ENCODE measurements at places on chromosomes 12 and 14.

GRCh38 chr12:75322464-75322863, 7.7 kb downstream of the CAPS2 start:
- DNase-seq: no peak

DNA sequence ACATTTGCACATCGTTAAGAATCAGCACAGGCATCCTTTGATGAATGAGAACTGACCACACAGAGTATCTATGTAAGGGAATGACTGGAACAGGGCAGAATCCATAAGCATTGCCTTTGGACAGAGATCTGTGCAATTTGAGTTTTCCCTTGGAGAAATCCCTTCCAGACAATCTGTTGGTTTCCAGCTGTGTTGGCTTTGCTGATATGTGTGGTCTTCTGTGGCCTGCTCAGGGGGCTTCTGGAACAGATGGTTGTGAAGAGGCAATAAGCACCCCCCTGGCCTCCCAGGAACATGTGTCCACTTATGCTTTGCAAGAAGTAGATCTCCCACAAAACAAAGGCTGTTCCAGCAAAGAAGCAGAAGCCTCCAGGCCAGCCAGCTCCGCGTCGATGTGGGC, 111.4 kb upstream of the TMEM132C start:
- DNase-seq: no peak

- DNase-seq: no peak
Observed at GRCh38 chr12:71980538-71980937, 41.9 kb downstream of the TPH2 start.

GRCh38 chr12:4440187-4440941, 5.3 kb downstream of the FGF6 start:
- DNase-seq: no peak

GRCh38 chr12:69105101-69105962, 134.0 kb upstream of the CPSF6 start:
- DNase-seq: no peak

- no peak for DNase-seq
Observed at GRCh38 chr14:48275301-48275700, 599.9 kb upstream of the MDGA2 start.

DNA sequence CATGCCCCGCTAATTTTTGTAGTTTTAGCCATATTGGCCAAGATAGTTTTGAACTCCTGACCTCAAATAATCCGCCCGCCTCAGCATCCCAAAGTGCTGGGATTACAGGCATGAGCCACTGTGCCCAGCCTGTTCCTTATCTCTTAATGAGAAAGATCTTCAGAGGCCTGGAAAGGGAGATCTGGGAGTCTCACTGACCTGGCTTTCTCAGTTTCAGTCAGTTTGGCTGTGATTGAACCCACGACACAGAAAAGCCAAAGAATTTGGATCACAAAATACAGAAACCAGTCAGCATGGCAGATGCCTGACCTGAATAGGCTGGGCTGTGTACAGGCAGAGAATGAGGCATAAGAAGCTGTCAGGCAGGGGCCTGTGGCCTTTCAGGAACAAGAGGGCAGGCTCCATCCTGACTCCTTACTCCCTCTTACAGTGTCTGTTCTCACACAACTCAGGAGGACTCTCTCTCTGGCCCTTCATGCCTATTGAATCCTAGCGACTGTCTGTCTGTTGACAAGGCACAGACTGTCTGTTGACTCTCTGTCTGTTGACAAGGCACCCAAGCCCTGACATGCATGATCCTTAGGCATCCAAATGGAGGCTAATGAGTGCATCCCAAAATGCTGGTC, 366.5 kb upstream of the CCDC196 start:
- no peak for DNase-seq

DNA sequence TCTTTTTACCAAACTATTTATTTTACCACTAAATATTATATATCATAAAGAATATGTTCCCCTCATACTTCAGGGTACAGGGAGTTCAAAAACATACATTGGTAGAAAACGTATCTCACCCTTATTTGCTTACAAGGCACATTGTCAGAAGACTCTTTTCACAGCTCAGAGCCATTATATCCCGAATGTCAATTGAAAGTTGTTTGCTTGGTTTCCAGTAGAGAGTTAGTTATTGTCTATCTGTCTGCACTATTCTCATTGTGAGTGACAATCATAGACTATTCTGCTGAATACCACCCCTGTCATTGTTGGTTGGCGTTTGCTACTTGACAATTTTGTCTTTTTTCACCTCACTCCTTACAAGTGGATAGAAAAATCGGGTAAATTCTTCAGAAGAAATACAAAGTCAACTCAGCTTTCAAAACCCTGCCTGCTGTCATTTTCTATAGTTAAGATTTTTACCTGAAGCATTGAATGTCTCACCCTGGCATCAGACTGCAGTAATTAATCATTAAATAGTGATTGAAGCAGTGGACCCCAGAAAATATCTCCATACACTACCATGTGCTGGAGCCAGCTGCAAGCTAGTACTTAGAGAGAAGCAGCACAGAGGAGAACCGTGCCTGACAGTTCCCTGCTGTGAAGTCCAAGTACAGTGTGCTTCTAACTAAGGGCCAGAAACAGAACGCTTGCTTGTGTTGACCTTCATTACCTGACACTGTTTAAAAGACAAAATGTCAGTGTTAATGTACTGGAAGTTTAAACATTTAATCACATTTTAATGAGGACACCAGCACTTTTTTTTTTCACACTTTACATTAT, 510.6 kb downstream of the RERGL start:
- peak; percentile 27 for DNase-seq

- no peak for DNase-seq
Observed at GRCh38 chr12:105427883-105428282, 97.4 kb downstream of the C12orf75 start.

- DNase-seq: peak; percentile 95
Observed at GRCh38 chr12:510071-510825, 50.5 kb downstream of the B4GALNT3 start.

DNA sequence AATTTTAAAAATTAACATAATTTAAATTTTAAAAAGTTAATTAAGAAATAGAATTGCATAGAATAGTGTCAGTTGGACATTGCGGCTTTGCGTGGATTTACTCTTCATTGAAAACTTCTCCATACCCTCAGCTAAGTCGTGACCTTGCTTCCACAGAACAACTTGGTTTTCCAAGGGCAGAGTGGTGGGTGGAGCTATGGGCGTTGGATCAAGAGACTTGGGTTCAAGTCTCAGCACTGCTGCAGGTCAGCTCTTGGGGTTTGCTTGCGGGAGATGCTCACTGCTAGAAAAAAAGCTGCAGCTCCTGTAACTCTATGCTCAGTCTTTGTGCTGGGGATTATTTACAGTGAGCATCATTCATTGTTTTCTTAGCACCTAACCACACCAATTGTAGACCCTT, 133.7 kb downstream of the PRIMA1 start:
- no peak for DNase-seq

DNA sequence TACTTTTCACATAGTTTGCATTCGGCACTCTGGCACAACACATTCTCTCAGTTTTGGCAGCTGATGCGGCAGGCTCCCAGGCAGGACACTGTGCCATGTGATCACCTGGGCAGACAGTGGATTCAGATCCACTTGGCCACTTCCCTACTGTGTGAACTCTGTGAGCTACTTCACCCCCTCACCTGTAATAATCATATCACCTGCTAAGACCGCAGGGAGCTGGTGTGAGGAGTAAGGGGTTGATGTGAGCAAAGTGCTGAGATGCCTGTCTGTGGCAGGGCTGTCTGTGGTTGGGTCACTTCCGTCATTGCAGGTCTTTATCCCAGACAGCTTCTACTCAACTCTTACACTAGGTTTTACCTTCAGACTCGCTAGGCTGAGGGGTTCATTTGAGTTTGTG, 50.4 kb upstream of the AMN start:
- DNase-seq: no peak

GRCh38 chr12:30926243-30927221, at the start of gene TSPAN11:
Gene TSPAN11, plus strand, starts transcription at chr12:30926748. Its CDS starts 27,244 bp downstream, at chr12:30953992.
- DNase-seq: peak; percentile 26

DNA sequence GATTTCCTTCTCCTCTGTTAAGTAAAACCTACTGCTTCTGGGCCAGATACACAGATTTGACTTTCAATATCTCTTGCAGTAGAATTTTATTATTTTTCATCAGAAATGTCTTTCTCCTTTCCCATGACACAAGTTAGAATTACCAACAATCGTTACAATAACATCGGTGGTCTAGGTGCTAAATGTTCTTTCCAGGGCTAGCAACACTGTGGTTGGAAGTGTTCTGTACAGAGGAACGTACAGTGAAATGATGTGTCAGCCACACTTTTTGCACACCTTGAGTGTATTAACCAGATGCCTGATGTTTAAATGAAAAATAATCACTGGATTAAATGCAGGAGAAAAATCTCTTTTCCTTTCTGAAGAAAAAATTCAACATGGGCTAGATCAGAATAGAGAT, 27.7 kb upstream of the KLRD1 start:
- DNase-seq: no peak

- DNase-seq: no peak
Observed at GRCh38 chr14:97777622-97778355, 980.6 kb downstream of the VRK1 start.

DNA sequence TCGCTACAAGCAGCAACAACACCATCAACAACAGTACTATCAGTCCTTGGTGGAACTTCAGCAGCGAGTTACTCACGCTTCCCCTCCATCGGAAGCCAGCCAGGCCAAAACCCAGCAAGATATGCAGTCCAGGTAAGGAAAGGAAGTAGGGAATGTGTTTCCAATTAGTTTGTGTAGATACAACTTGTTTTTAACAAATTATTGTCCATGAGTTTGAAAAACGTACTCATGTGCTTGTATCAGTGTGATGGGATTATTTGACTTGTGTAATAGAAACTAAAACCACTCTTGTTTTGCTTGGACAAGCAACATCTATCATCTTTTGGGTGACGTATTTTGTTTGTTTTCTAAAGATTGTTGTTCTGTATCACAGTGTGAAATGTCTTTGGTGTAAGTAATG, 137.9 kb downstream of the NAV3 start:
- DNase-seq: no peak

- DNase-seq: no peak
Observed at GRCh38 chr14:83470466-83470865, 1936.8 kb upstream of the SEL1L start.

- no peak for DNase-seq
Observed at GRCh38 chr12:120666571-120667390, 20.2 kb upstream of the MLEC start.

DNA sequence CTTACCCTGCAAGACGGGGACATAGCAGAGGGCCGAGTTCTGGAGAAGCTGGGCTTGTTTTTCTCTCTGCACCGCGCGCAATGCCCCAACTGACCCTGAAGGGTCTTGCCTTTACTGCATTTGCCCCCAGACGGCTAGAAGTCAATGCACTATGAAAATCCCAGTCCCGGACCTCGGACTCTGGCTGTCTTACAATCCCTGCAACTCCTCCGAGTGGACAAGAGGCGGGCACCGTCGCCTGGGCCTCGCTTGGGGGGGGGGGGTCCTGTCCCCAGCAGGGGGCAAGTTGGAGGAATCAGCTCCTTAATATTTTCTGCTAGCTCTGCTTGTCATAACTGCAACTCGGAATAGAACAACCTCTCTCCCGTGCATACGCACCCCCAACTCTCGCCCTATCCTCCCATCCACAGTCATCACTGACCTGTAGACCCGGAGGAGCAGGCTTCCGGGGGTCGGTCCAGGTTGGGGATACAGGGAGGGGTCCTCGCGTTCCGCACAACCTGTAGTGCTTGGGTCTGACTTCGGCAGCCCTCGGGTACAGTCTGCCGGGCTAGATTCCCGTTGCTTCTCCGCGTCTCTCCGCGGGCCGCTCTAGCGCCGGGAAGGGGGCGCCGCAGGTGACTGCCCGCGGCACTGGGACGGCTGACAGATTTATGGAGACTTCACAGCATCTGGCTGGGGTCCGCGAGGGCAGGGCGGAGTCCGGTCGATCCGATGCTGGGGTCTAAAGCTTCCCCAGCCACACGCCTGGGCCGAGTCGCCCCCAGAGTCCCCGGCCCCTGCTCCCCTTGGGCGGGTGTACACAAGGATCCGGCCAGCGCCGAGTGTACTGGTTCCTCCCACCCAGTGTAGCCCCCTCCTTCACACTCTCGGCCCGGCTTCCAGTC, 3.3 kb upstream of the PAX9 start:
- DNase-seq: no peak

GRCh38 chr14:60514378-60514740, 5.4 kb downstream of the SIX6 start:
- no peak for DNase-seq

GRCh38 chr14:100638211-100638855, 51.1 kb upstream of the BEGAIN start:
- no peak for DNase-seq

GRCh38 chr12:94318181-94318580, 141.5 kb downstream of the CEP83 start:
- no peak for DNase-seq

GRCh38 chr14:32202491-32202997, 525 bp downstream of the RNU6-8 start:
- no peak for DNase-seq

GRCh38 chr12:11785712-11786111, 136.2 kb downstream of the ETV6 start:
- DNase-seq: no peak

GRCh38 chr14:25042362-25043299, 7.3 kb downstream of the STXBP6 start:
- DNase-seq: no peak
